GDM1 (cell line): ENCODE measurements at places on chromosomes 4 and X.

DNA sequence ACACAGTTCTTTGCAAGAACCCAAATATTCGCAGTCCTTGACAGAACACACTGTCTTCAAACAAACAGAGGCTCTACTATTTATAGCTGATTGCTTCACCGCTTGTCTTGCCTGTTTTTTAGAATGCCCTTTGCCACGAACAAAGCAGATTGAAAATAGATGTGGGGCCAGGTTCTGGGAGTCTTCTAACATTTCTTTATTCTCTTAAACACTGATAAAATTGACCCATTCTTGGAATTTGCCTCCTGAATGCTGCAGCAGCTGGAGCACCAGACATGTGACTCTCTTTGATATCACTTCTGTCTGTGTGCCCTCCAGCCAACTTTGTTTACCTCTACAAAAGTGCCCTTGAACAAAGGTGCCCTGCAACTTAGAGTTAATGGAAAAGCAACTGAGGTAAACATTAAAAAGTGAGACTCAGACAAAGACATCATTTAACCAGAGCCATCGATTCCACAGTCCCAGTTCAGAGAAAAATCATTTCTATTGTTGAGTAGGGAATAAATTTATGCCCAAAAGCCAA, 64.2 kb upstream of the SPP1 start:
- no peak for DNase-seq

DNA sequence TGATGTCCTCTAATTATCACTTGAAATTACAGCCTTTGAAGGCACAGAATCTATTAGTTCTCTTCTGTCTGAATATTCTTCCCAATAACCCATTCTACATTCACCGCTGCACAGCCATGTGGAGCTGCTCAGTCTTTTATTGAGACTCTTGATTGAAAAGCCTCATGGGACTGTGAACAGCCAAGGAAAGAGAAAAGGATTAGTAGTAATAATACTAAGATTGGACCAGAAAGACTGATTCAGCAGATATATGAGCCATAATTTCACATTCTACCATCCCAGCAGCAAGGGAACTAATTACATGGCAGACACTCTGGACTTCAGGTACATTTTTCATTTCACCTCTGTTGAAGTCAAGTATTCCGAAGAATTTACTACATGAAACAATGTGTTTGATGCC, 2471.7 kb downstream of the ARAP2 start:
- no peak for DNase-seq

DNA sequence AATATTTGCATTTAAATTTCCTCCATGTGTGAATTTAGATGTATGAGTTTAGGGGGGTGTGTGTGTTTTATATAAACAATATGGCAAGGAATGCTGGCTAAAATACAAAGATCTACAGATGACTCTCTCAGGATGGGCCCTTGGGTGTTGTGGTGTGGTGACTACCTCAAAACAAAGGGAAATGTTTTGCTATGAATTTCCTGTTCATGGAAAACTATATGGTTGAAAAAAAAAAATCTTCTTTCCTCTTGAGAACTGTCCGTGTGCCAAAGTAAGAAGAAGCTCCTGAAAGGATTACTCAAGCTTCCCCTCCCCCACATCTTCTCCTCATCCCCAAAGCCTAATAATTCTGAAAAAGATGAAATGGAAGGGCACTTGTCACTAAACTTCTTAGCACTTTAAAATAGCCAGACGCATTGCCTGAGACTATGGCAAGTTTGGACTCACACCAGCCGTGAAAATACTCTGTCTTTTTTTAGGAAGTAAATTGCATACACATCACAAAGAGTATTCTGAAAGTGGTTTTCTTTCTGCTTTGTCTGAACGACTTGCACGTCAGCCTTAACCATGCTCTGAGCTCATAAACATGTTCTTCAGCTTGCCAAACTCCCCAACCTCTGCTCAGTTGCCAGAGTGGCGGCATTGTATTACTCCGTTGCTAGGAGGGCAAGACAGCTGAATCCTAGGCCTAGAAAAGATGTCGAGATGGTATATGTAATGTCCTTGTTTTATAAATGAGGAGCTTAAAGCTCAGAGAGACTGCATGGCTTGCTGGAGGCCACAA, 250.4 kb upstream of the JADE1 start:
- DNase-seq: peak; percentile 21

GRCh38 chr4:138367942-138368341, 125.8 kb upstream of the SLC7A11 start:
- no peak for DNase-seq

DNA sequence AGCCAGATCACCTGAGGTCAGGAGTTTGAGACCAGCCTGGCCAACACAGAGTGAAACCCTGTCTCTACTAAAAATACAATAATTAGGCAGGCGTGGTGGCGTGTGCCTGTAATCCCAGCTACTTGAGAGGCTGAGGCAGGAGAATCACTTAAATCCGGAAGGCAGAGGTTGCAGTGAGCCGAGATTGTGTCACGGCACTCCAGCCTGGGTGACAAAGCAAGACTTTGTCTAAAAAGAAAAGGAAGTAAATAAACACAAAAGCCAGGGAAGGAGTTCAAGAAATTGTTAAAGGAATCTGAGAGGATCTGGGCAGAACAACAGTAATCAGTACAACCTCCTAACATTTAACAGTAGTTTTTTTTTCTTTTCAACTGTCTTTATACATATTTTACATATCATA, 48.7 kb upstream of the ARHGEF6 start:
- DNase-seq: no peak

DNA sequence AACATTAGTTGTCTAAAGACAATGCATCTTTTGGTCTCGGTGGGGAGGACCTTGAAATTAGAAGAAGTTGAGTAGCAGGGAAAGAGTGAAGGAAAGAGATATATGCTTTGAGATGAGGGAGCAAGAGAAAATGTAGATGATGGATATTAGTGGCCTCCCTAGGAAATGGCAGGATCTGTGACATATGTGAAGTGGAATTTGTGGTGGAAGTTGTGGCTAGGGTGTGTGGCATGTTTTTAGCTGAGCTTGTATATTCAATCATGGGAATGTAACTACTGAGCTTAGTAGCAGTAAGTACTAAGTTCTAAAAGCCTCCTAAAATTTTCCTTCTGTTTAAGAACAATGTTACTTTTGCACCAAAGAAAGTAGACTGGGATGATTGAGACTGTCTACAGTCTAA, 382.8 kb upstream of the CTSO start:
- DNase-seq: no peak

DNA sequence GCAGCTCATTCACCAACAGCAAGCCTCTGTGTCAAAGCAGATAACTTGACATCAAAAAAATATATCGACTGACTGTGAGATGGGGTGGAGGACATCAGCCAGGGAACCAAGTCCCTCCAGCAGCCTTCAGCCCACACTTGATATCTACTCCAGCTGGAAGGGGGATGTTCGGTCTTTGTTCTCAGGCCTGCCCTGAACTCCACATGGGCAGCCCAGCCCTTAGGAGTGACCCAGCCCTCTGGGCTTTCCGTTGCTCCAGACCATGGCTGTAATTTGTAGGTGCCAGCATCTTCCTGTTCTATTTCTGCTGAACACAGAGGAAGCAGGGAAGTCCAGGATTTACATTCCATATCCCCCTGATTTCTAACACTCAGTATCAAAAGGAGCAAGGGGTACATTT, 17.4 kb downstream of the RASL11B start:
- no peak for DNase-seq

DNA sequence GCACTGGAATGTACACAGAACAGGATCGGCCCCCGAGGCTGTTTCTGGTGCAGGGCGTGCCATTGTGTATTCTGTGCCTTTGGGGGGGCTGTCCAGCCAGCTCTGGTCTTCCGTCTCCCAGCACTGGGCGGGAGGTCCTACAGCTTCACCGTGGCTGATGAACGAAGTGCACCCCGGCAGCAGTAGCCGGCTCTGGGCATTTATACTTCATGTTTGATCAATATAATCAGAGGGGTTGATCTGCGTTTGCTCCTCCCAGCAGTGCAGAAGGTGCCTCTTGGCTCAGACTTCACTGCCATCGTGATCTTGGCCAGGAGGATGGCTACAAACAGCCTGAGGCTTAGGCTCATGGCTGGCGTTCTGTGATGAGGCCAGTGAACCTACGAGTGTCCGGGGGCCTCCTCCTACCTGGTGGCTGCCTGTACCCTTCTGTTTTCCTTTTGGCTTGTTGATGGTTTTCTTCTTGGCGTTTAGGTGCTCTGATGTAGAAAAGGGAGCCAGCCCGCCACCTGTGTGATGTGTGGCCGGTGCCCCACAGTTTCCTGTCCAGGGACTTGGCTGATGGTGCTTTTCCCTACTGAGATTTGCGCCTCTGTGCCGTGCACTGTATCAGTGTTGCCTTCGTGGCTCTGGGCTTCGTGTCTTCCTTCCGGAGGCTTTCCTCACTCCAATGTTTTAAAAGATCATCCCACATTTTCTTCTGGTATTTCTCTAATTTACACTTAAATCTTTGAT, 31.2 kb upstream of the HGFAC start:
- DNase-seq: no peak

- no peak for DNase-seq
Measured at GRCh38 chr4:109303140-109303496, 660 bp upstream of the COL25A1 start.

- no peak for DNase-seq
Measured at GRCh38 chr4:18934197-18934596, 912.6 kb upstream of the LCORL start.

GRCh38 chrX:74492720-74493201, 71.5 kb downstream of the SLC16A2 start:
- no peak for DNase-seq

DNA sequence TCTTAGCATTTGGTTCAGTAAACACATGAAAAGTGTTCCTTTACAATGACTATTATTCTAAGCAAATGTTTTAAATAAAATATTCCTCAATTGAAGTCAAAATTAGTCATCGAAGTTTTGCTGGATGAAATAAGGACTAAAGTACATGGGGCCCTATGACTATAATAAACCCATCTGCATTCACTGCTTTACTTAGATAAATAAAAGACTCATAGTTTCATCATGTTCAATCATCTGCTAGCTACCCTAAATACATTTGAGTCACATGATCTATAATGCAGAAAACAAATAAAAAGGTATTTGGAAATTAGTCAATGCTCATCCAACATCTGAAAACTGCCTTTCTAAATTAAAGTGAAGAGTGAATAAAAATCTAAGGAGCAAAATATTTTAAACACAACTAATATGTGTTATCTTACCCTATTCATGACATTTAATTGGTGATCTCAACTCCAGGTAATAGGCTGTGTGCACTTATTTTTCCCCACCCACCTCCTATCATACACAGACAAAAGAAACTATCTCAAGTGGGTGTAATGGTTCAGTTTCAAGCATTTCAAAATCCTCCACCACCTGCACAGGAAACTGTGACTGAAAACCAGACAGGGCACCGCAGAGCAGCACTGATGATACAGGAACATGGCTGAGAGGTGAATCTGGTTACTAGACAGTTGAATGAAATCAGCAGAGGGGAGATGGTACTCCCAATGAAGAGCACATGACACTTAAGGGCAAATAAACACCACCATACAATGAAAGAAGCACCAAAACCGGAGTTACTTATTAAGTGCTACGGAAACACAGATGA, 78.6 kb downstream of the CAMK2D start:
- no peak for DNase-seq

DNA sequence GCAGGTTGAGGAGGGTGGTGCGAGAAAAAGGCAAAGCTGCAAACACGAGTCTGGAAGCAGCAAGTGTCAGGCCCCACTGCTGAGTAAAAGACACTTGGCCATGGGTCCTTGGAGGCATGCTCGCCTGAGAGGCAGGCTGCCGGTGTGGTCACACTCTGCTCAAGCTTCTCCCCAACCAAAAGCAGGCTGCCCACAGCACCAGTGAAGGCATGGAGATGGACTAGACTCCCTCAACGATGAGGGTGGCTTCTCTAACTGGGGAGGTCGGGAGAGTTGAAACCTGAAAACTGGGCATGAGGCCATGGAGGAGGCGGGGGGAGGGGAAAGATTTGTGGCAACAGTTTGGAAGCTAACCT, 86.5 kb downstream of the ATG4A start:
- DNase-seq: no peak

GRCh38 chr4:170014359-170015011, 11.7 kb downstream of the MFAP3L start:
- DNase-seq: peak; percentile 0

DNA sequence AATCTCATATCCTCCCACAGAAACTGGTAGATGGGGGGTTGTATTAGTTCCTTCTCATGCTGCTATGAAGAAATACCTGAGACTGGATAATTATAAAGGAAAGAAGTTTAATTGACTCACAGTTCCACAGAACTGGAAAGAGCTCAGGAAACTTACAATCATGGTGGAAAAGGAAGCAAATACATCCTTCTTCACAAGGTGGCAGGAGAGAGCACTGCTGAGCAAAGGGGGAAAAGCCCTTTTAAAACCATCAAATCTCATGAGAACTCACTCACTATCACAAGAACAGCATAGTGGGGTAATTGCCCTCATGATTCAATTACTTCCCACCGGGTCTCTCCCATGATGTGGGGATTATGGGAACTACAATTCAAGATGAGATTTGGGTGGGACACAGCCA, 250.5 kb upstream of the GPRIN3 start:
- DNase-seq: no peak

- no peak for DNase-seq
Measured at GRCh38 chr4:5796976-5797375, 86.0 kb downstream of the EVC start.

DNA sequence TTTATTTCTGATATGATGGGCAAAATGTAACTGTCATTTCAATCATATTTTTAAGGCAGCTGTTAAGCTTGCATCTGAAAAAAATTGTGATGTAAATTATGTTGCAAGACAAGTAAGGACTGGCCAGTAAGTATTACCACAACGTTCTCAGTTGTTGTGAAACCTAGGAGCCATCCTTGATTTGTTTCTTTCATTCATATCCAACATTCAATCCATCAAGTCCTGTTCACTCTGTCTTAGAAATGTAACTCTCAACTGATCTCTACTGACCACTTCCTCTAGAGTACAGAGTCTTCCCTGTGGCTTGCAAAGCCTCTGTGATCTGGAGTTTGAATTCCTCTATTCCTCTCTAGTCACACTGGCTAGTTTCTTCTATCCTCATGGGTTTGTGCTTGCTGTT, 161.4 kb upstream of the MAD2L1 start:
- no peak for DNase-seq

GRCh38 chr4:24890561-24891126, 22.2 kb downstream of the CCDC149 start:
- DNase-seq: no peak

DNA sequence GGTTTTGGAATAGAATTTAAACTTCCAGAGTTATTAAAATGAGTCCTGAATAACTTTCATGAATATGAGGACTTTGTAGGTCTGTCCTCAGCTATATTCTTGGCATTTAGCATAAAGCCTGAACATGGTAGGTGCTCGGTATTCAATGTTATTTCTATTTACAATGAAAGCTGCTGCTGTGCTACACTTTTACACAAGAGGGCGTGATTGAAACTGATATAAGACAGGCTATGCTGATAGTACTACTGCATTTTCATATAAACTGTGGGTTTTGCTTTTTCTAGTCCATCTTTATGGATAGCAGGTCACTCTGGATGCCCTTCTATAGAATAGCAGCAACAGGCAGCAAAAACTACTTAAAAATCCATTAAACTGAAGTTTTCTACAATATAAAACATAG, 12.3 kb upstream of the GNPDA2 start:
- DNase-seq: no peak

DNA sequence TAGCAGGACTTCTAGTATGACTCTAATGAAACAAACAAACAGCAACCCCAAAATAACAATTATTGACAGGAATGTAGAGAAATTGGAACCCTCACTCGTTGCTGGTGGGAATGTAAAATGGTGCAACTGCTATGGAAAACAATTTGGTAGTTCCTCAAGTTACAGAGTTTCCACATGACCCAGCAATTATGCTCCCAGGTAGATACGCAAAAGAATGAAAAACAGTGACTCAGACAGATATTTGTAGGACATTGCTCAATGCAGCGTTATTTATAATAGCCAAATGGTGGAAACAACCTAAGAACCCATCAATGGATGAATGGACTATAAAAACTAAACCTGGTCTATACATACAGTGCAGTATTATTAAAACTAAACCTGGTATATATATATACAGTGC, 646.1 kb upstream of the FRG1 start:
- DNase-seq: no peak
